ENCODE measurements at places on chromosomes 6 and 20.

GRCh38 chr6:142296975-142297604, 4.7 kb upstream of the ADGRG6 start:
- no peak for DNase-seq

DNA sequence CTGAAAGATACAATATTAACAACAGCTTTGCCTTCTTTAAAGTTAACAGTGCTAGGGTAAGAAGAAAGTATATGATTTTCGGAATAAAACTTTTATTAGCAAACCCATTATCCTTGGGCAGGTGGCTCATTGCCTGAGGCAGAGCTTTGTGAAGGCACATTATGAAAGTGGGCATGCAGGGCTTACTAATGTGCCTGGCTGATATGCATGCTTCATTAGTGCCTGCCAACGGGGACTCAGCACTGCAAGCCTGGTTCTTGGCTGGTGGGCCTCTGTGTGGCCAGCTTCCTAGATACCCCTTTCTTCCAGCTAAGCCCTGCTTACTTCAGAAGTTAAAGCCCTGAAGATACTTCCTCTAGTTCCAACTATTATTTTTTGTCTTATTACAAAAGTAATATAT, 481.6 kb downstream of the ADGRB3 start:
- no peak for DNase-seq

DNA sequence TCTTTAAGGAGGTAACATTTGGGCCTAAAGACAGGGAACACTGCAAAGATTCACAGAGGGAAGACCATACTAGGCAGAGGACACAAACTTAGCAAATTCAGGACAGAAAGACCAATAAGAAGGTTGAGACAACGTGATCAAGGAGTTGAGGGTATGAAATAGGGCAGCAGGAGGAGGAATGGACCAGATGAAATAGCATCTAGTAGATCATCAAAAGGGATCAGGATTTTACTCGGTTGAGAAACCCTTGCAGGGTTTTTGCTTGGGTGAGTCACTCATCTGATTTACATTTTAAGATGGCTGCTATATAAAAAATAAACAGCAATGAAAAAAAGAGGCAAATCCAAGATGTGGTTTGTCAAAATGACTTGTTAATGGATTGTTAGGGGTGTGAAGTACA, 4.7 kb downstream of the BCLAF1 start:
- DNase-seq, result no peak

DNA sequence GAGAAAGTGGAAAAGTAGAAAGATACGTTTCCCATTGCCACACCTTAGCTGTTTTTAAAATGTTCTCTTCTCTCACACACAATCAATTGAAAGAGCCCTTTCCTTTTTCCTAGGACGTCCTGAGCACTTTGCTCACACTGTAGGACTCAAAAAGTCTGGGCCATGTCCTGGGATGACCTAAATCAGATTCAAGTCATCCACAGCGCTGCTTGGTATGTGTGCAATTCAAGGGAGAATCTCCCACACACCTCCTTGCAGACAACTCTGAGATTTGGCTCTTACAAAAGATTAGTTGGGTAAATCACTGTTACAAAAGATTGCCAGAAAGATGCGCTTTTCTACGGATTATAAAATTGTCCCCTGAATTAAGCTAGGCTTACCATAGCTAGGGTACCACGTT, 130.1 kb downstream of the RNASET2 start:
- DNase-seq, result no peak

DNA sequence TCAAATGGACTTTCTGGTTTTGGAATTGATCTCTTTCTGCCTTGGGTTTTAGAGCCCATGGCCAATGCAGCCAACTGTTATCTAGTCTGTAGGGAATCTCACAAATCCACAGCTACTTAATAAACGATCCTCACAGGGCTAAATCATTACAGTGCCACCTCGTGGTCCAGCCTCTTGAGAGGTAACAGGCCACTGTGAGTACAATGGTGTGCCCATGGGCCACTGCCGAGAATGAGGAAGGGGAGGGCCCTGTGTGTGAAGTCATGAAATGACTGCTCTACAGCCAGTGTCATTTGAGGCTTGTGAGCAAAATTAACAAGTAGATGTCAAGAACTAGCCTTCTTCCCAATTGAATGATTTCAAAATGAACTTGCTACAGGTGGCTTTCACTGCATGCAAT, 54.3 kb upstream of the GMPR start:
- no peak for DNase-seq

- peak; percentile 55 for DNase-seq
Measured at GRCh38 chr20:49483696-49484123, 1.2 kb upstream of the KCNB1 start.

DNA sequence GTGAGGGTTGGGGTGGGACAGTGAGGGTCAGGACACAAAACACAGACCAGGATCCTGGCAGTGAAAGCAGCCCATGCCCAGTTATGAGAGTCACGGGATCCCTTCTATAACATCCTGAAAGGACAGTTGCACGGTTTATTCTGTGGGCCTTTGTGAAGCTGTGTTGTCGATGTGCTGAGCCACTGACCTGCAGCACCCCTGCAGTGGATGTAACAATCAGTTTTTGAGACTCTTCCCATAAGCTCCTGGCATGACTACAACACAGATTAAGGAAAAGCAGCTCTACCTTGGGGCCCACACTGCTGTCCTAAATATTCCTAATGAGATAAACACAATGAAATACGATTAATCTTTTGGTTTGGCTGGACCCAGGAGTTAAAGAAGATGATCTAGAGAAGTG, 3.7 kb downstream of the PYGB start:
- no peak for DNase-seq

GRCh38 chr6:158047127-158047518, 65.5 kb downstream of the SYNJ2 start:
- no peak for DNase-seq

- DNase-seq, result no peak
Measured at GRCh38 chr6:8707956-8708772, 272.8 kb upstream of the SLC35B3 start.

- no peak for DNase-seq
Measured at GRCh38 chr20:53510704-53511103, 82.9 kb downstream of the ZNF217 start.

- peak; percentile 62 for DNase-seq
Measured at GRCh38 chr6:54335871-54336270, 27.6 kb downstream of the TINAG start.

Measured in islet precursor cell (in vitro differentiated cells).